NCI-H2081 (cell line): ENCODE measurements at places on chromosomes 6 and 20.

GRCh38 chr6:5937936-5938706 lies 68.6 kb downstream of the NRN1 start:
- no peak for DNase-seq

DNA sequence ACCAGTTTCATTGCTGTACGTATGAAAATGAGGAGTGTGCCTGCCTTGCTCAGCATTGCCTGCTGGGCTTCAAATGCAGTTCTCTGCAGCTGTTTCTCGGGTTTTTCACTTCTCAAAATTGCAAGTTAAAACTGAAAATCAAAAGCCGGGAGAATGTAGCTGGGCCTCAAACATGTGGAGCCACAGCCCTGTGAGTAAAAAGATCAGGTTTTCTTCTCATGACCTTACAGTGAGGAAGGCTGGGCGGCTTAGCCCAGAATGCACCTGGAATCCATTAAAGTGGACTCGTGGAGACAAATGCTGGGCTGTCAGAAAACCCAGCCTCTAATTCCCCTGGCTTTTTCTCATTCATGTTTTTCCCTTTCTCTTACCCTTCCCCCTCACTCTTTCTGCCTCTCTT lies 34.4 kb downstream of the DSE start:
- no peak for DNase-seq

DNA sequence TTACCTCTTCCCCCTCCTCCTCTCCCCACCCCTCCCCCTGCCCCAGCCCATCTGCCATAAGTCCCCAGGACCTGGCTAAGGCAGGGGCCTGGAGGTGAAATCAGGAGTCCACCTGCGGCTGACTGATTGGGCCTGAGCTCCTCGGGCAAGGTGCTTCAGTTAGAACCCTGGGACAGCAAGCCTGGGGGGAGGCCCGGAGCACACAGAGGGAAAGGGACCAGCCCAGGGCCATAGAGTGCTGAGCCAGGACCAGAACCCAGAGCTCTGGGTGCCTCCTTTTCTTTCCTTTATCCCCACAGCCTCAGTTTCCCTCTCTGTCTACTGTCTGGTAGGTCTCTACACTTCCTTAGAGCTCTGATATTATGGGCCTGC lies 35.7 kb upstream of the VEGFA start:
- DNase-seq: no peak

DNA sequence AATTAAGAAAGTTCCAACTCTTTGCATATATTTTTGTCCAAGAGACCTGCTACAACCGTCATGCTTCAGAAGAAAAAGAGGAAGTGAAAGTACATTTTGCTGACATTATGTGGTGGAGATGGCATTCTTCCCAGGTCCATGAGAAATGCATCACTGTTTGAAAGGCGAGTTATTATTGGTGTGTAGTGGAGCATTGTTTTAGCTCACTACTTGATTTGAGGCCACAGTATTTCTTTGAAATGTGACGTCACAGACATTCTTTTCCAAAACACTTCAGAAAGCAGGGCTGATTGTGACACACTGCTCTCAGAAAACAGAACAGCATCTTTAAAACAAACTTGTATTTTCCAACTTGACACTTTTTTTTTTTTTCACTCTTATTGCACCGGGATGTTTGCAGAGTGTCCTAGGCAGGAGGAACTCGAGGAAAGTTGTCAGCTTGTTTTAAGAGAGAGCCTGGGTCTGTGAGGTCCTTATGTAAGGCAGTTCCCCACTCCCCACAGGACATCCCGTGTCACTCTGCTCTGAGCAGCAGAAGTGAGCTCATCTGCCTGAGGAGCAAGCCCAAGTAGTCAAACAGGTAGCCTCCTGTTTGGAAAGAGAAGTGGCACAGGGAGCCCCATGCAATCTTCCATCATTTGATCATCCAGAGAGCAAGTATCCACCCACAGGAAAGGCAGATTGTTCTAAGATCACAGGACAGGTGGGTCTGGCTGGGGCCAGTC lies 1.1 kb downstream of the SPTLC3 start:
- DNase-seq: no peak

GRCh38 chr6:152338335-152339125 lies 298.6 kb downstream of the SYNE1 start:
- peak; percentile 5 for DNase-seq

GRCh38 chr6:17098538-17098937 lies 3.3 kb upstream of the STMND1 start:
- no peak for DNase-seq

- no peak for DNase-seq
Observed at GRCh38 chr6:113466526-113466925, 390.6 kb upstream of the MARCKS start.

- peak; percentile 73 for DNase-seq
Observed at GRCh38 chr20:58086763-58087561, 141.5 kb downstream of the ANKRD60 start.

GRCh38 chr6:21317642-21318041 lies 275.9 kb upstream of the SOX4 start:
- no peak for DNase-seq

- DNase-seq: no peak
Observed at GRCh38 chr6:111207141-111207858, 120.0 kb downstream of the SLC16A10 start.

- no peak for DNase-seq
Observed at GRCh38 chr20:2210646-2211552, 84.9 kb upstream of the TGM3 start.

GRCh38 chr6:100135977-100136376 lies 142.0 kb upstream of the MCHR2 start:
- DNase-seq: no peak

- DNase-seq: no peak
Observed at GRCh38 chr6:46053039-46053933, 37.6 kb upstream of the CLIC5 start.

DNA sequence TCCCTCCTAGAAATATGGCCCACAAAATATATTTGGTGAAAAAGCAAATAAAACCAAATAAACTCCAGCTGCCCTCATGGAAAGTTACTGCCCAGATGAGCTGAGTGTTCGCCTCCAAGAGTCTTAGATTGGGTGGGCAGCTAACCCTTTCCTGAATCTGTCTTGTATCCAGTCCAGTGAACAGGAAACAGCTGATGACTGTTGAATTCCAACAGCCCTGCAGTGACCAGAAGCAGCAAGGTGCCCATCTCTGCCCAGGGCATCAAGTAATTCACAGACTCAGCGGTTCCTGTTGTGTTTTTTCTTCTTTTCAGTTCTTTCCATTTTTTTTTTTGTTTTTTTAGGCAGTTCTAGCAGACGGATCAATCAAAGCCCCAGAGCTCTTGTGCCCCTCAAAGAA lies 199.2 kb downstream of the UBE3D start:
- DNase-seq: no peak

DNA sequence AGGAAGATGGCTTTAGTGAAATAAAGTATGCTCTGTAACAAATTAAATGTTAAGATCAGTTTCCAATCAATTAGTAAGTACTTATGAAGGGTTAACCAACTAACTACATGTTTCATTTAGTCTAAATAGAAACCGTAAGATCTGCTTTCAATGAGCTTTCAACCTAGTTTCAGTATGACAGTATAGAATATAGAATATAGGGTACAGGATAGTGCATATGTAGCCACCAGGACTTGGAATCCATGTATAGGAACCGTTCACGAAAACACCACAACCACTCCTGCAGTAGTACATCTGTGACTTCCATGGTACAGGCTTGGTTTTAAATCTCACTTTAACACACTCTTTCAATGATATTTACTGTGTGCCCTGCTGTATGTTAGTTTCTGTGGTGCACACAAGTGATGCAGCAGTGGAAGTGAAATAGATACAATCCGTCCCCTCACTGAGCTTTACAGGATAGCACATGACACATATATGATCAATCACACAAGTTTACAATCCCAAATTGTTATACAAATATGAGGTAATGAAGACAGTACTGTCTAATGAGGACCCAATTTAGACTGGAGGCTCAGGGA lies 479.7 kb upstream of the MARCKS start:
- DNase-seq: no peak
